ENCODE measurements at places on chromosomes 7 and 10. TPM values are rescaled to one million over a fixed set of nuclear protein-coding genes. Genes with fewer than 3 reads are reported as not detected.

GRCh38 chr10:93028883-93029282, 31.7 kb upstream of the CYP26C1 start:
- DNase-seq: no peak

- DNase-seq: no peak
Observed at GRCh38 chr7:45178241-45179225, 20.9 kb downstream of the RAMP3 start.

- DNase-seq: no peak
Observed at GRCh38 chr7:30252885-30253795, 31.3 kb upstream of the ZNRF2 start.

GRCh38 chr10:90403211-90404000, 454.4 kb downstream of the HTR7 start:
- no peak for DNase-seq

DNA sequence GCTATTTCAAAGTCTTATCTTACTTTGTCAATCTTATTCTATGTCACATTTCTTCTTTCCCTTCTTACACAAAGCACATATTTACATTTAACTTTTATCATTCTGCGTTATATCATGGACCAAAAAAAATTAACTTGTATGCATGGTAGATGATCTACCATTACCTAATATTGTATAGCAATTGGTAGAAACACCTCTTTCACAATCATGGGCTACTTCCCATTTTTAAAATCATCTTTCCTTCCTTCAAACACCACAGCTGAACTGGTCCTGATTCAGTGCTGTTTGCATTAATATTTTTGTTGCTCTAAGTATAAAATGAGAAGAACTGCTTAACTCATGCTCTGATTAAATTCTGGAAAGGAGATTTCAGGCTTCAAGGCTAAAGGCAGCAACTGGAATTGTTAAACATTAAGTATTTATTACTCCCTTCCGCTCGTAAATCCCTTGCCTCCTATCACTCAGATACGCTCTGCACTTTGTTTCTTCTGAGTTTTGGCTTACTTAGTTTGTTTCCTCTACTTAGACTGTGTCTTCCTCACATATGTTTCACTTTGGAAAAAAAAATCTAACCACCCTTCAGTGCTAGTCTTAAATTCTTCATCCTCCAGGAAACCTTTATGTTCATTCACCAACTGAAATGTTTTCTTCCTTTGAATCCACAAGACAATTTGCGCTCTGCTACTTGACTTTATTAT, 901.4 kb downstream of the PCDH15 start:
- DNase-seq: no peak

DNA sequence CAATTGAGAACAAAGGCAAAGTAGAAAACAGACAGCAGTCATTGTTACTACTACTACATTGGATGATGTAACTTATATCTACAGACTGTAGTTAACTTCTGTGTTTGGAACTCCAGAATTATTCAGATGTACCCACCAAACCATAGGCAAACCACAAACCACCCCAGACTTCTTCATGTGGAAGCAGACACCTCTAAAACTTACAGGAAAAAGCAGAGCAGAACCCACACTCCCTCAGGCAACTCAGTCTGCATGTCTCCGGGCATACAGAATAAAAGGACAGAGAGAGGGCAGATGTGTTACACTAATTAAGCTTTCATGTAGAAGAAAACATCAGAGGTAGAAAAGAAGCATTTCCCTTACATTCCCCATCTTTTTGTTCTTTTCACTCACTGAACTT, 9.0 kb downstream of the LSM5 start:
- no peak for DNase-seq

GRCh38 chr7:105408791-105409410, 20.2 kb upstream of the SRPK2 start:
- no peak for DNase-seq

- DNase-seq: no peak
Observed at GRCh38 chr7:90262438-90262837, 17.5 kb downstream of the CFAP69 start.

DNA sequence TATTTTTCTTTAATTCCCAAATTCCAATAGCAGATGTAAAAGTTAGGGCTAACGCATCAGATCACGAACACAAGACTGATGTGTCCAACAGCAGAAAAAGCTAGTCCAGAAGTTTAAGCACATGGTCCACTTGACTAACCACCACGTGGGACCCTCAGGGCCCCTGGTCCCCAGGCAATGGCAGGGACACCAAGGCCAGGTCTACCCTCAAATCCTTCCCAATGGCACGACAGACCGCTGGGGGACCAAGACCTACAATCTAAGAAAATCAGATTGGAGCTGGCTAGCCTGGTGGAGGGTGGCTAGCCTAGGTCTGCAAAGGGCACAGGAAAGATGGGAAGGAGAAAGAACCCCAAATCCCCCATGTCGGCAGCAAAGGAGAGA, 1.5 kb downstream of the GIGYF1 start:
- no peak for DNase-seq

- no peak for DNase-seq
Observed at GRCh38 chr7:130152493-130153210, 52.6 kb downstream of the TMEM209 start.

DNA sequence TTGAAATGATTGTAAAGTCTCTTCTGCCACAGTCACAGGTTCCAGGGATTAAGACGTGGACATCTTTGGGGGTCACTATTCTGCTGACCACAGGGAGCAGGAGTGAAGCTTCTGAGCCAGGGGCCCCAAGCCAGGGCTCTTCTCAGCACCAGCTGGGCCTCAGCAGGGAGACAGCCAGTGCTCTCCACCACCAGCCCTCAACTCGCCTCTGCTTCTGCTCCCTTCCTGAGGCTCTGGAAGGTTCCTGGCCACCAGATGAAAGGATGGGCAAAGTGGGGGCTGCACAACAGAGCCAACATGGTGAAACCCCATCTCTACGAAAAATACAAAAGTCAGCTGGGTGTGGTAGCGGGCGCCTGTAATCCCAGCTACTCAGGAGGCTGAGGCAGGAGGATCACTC, 11.2 kb upstream of the CRYGN start:
- no peak for DNase-seq

GRCh38 chr10:71889388-71889987, 38.4 kb upstream of the PSAP start:
- DNase-seq: no peak

GRCh38 chr7:97305589-97305988, 188.1 kb downstream of the SDHAF3 start:
- no peak for DNase-seq

DNA sequence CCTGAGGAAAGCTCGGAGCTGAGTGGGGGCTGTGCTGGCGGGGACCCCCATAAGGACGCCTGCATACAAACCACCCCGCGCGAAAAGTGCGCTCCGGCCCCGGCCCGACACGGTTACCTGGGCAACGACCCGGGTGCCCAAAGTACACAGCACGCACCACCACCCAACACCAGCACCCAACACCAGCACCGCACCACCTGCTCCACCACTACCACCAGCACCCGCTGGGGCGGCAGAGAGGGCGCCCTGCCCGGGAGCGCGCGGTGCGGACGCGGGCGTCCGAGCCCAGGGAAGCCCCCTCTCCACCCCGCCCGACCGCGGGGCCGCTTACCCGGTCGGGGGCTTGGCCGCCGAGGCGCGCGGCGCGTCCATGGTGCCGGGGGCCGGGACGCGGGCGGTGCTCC, 345 bp downstream of the COBL start:
- no peak for DNase-seq

GRCh38 chr7:103132995-103133688, 15.8 kb downstream of the NAPEPLD start:
- no peak for DNase-seq

GRCh38 chr10:122733443-122733842, 33.8 kb upstream of the C10orf120 start:
- no peak for DNase-seq

DNA sequence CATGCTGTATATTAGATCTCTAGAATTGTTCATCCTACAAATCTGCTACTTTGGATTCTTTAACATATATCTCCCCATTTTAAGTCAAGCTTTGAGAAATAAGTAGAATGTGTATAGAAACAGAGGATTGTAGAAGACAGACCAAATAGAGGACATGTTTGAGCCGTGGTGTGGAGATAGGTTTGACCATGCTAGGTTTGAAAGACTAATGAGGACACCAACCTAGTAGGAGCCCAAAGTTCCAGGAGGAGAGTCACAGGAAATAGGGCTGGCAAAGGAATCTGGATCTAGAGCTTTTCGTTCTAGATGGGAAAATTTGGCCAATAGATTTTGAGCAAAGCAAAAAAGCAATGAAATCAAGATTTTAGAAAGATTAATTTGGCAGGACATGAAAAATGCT, 60.5 kb upstream of the TBX20 start:
- no peak for DNase-seq

DNA sequence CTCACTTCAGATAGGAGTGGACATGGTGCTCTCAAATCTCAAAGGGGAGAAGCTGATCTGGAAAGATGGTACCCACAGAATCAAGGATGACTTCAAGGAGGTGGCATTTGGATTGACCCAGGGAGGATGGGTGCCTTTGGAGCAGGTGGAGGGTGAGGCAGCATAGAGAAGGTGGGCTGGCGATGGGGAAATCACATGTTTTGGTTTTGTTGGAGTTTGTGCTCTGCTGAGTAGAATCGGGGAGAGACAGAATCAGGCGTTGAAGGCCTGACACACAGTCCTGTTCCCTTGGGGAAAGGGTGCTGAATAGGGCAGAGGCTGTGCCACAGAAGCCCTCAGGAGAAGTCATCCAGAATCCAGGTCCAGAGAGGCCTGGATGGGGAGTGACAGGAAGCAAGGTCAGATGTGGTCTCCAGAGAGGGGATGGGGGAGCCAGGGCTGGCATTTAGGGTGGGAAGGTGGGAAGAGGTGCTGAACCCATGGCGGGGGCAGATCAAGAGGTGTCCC, 291.1 kb downstream of the GLRX3 start:
- DNase-seq: no peak

DNA sequence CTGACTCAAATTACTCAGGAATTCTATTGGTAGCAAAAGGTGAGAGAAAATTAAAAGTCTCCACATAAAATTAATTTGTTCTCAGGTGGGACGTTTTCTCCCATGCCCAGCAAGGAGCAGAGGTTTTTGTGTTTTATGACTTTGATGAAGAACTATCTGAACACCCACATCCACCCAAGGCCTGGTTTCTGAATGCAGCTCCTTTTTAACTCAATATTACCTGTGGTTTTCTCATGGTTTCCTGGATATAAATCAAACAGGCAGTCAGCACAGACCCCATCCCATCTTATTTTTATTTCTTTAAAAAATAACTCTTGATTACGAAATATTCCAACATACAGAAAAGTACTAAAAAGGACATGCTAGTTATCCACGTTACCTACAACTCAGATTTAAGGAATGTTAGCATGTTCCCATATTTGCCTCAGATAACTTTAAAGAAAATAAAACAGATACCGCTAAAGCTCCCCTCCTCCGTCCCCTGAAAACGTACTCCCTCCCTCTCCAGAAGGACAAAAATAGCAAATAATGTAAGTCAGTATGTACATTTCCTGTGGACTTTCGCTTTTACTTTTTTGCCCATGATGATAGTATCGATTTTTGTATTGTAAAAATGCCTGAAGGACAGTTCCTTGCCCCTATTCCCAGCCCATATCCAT, 43.4 kb downstream of the GLI3 start:
- no peak for DNase-seq

- no peak for DNase-seq
Observed at GRCh38 chr10:15579605-15580004, 140.1 kb downstream of the ITGA8 start.

DNA sequence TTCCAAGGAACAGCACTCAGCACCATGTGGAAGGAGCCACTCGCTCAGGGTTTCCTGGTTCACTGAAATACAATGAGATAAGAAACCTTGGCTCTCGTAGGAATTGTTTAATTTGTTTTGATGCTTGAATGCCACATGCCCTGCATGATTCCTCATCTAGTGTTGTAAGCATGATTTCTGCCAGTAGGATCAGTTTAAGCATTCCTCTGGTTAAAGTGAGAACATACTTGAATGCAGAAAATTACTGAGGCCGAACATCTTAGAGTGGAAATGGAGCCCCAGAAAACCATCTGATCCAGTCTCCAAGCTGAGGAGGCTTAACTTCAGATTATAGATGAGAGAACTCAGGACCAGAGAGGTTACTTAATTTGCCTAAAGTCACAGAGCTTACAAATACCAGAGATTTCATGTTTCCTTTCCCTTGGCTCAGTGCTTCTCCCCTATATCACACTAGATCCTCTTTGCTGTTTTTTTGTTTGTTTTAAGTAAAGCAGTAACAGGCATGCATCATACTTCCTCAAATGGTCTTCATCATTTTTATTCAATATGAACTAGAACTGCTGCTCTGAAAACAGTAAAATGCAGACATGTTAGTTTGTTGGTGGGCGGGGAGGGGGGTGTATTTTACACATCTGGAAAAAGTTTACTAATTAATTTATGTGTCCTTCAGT, 125.1 kb downstream of the ADAM12 start:
- DNase-seq: no peak

- no peak for DNase-seq
Observed at GRCh38 chr10:97810446-97810845, 38.6 kb upstream of the SFRP5 start.

- DNase-seq: no peak
Observed at GRCh38 chr10:3331187-3331586, 158.6 kb upstream of the PITRM1 start.

- DNase-seq: no peak
Observed at GRCh38 chr10:117968354-117969182, 78.2 kb downstream of the RAB11FIP2 start.

- DNase-seq: no peak
Observed at GRCh38 chr10:52334595-52334994, 20.5 kb downstream of the DKK1 start.

GRCh38 chr10:11225935-11226334, 208.3 kb downstream of the CELF2 start:
- DNase-seq: peak; percentile 84

- peak; percentile 49 for DNase-seq
Observed at GRCh38 chr7:142478479-142479220, 220.8 kb upstream of the PRSS58 start.

- peak; percentile 54 for DNase-seq
Observed at GRCh38 chr10:123241391-123242141, 87.4 kb downstream of the BUB3 start.

GRCh38 chr7:115603416-115603815, 427.1 kb downstream of the TFEC start:
- no peak for DNase-seq

- DNase-seq: no peak
Observed at GRCh38 chr7:145252031-145252430, 416.2 kb upstream of the TPK1 start.

The CALML5 gene
- total RNA-seq: not detected

The LMOD2 gene
- total RNA-seq: not detected

The NUDCD3 gene
- total RNA-seq: 92.2 TPM

The ARMC10 gene
- total RNA-seq: 28.7 TPM

The LIPK gene
- not detected for total RNA-seq
